Left renal pelvis (tissue), 4 donors: ENCODE measurements at places on chromosomes 4 and X. TPM values are rescaled to one million over a fixed set of nuclear protein-coding genes. Genes with fewer than 3 reads are reported as not detected.

The PRDM8 gene
- polyA plus RNA-seq = 0.59 TPM

DNA sequence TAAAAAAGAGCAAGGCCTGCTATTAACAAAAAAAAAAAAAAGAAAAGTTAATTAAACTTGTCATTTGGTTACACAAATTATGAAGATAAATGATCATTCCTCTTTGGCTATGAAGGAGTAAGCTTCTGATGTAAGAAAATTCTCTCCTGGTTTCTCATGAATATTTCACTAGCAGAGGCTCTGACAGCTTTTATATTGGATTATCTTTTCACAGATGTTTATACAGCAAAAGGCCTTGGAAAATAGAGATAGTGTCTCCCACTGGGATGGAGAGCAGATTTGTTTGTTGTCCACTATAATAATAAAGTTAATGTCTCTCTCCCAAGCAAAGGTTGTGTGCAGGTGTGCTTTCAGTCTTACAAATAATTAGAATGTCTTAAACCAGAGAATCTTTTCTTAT lies 40.7 kb upstream of the PDGFC start:
- DNase-seq = no peak

DNA sequence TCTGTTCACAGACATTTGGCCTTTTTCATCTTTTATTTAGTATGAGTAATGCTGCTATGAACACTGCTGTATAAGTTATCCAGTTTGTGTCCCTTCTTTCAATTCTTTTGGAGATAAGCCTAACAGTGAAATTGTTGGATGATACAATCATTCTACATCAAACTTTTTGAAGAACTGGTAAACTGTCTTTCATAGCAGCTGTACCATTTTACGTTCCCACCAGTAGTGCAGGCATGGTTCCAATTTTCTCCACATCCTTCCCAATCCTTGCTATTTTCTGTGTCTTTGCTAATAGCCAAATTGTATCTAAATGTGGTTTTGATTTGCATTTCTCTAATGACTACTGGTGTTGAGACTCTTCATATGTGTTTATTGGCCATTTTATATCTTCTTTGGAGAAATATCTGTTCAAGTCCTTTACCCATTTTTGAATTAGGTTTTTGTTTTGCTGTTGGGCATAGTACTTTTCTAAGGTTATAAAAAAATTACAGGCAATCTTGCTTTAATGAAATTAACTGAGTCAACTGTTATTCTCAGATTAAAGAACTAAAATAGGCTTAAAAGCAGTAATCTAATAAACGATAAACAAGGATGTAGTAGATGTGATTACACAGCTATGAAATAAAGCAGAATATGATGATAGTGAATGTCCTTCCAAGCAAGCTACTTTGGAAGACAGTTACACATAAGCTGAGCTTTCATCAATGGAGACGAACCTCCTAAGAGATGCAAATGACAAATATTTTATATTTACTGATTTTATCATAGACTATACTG lies 57.2 kb downstream of the FBXW7 start:
- DNase-seq = no peak

The CNKSR2 gene
- 1.7 TPM for polyA plus RNA-seq

DNA sequence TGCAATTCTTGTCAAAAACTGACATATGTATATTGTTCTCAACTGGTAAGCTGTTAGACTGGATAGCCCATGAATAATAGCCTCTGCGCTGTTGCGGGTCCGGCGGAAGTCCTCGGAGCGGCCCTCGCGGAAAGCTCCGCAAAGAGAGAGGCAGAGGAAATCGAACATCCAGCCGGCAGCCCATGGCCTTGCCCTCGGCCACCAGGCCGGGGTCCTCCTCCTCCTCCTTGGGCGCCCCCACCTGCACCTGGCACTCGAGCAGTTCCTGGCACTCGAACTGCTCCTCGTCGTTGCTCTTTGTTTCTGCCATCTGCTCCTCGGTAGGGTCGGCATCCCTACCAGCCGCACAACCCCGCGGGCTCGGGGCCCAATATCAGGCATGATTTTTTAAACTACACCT lies 1176.3 kb downstream of the PCDH18 start:
- DNase-seq = no peak

DNA sequence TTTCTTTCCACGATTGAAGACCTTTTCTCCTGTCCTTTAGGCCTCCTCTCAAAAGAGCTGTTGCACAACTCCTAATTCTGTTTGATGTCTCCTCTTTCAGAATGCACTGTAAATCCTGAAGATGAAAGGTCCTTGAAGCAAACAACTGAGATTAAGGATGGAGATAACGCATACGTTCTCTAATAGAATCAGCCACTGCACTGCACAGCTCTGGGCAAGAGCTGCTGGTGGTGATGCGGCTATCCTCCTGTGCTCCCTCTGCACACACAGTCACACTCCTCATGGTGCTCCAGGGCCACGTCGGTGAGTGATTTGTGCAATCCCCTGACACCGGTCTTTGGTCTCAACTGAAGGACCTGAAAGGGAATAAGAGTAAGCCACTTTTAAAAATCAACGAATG lies 208.7 kb downstream of the PDGFC start:
- DNase-seq = no peak

GRCh38 chrX:151776181-151776731 lies 41.7 kb downstream of the CNGA2 start:
- no peak for DNase-seq

GRCh38 chrX:13650318-13650717 lies 2.6 kb upstream of the TCEANC start:
- DNase-seq = no peak

The PABPC1L2A gene
- not detected for polyA plus RNA-seq

The PCDH7 gene
- 17.2 TPM for polyA plus RNA-seq

DNA sequence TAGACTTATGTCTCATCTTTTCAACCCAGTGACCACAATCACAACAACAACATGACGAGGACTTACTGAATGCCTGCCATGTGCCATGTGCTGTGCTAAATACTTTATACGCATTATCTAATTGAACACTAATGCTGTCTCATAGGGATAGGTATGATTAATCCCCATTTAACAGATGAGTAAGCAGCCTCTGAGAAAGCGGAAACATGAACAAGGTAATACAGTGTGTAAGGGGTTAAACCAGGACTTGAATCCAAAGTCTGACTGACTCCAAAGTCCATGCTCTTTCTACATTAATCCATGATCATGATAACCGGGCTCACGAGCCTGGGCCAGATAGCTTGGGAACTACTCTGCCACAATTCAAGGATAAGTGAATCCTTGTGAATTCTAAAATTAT lies 105.3 kb upstream of the MBNL3 start:
- DNase-seq = no peak

DNA sequence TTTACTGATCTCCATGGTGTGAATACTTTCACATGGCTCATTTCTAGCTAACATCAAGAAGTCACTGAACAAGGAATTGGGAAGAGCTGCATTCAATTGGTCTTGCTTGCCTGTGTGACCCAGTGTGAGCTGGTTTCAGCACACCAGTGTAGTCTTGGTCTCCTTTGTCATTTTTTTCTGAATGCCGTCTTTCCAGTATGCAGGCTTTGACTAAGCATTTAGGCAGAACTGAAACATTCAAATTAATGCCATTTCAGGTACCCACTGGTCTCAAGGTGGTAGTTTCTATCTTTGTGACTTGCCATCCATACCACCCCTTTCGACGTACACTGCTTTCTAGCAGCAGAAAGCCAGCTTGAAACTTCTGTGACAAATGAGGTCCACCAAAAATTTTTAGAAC lies 550.5 kb upstream of the BOD1L1 start:
- DNase-seq = no peak

The KLF8 gene
- 9.4 TPM for polyA plus RNA-seq

The SMIM10 gene
- 8.8 TPM for polyA plus RNA-seq

- no peak for DNase-seq
Observed at GRCh38 chr4:152239216-152239615, 296.7 kb downstream of the FBXW7 start.

DNA sequence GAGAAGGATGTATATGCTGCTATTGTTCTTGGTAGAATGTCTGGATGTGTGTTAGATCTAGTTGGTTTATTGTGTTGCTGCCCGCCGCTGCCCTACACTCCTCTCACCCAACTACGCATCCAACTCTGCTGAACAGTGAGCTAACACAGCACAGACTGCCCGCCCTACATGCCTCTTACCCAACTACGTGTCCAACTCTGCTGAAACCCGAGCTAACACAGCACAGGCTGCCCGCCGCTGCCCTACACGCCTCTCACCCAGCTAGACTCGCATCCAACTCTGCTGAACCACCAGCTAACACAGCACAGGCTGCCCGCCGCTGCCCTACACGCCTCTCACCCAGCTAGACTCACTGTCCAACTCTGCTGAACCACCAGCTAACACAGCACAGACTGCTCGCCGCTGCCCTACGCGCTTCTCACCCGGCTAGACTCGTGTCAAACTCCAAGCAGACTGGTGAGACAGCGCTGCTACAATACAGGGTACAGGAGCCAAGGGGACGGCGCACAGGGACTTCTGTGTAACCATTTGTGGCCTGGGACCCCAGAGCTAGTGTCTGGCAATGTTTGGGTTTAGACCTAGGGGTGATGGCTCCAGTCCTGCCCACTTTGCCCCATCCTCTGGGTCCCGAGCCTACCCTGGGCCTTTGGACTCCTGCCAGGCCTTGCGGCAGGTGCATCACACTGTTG lies 11.6 kb upstream of the CTBP1 start:
- no peak for DNase-seq

The SOWAHB gene
- polyA plus RNA-seq = 5.6 TPM

The WDR17 gene
- 7.3 TPM for polyA plus RNA-seq

DNA sequence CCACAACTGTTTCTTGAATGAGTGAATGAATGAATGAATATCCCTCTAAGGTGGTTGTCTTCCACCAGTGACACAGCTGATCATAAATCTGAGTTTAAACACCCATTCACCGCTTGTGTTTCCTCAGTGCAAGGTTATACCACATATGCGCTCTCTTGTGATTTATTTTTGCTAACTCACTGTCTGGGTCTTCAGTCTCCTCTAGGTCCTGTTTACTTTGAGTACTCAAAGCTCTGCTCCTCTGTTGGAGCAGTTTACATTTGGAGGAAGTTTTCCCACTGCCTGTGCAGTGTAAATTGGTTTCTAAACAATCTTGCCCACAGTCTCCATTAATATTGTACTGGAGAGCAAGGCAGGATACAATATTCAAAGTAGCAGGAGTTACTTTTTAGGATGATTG lies 212.6 kb upstream of the JADE1 start:
- no peak for DNase-seq

The XKRX gene
- polyA plus RNA-seq = 0.08 TPM

GRCh38 chr4:169791527-169792156 lies 33.9 kb upstream of the HPF1 start:
- DNase-seq = peak; percentile 29

GRCh38 chr4:185534866-185535611 lies at the start of gene PDLIM3:
TSS of gene PDLIM3 (minus strand) at chr4:185535507. CDS start at chr4:185535434, 73 bp downstream.
- DNase-seq = no peak

DNA sequence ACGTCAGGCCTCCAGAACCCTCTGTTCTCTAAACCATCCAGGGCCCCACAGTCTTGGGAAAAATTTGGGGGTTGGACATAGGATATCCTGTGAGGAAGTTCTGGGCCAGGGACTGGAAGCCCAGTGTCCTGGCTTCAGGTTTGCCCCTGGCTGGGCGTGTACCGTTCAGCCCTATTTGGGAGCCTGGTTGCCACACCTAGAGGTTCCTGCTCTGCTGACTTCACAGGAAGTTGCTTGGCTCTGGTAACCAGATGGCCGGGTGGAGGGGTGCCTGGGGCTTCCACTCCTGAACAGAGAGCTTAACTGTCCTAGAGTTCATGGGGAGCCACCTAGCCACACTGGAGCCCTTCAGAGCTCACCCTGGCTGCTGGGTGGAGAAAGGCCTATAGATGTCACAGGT lies 1.1 kb downstream of the TAFAZZIN start:
- DNase-seq = no peak

GRCh38 chr4:2306773-2307410 lies 45.0 kb upstream of the MXD4 start:
- no peak for DNase-seq

The RHOXF2 gene
- not detected for polyA plus RNA-seq

GRCh38 chrX:78321809-78322208 lies 5.6 kb downstream of the CYSLTR1 start:
- DNase-seq = no peak

The TECRL gene
- not detected for polyA plus RNA-seq

The NEUROG2 gene
- not detected for polyA plus RNA-seq

DNA sequence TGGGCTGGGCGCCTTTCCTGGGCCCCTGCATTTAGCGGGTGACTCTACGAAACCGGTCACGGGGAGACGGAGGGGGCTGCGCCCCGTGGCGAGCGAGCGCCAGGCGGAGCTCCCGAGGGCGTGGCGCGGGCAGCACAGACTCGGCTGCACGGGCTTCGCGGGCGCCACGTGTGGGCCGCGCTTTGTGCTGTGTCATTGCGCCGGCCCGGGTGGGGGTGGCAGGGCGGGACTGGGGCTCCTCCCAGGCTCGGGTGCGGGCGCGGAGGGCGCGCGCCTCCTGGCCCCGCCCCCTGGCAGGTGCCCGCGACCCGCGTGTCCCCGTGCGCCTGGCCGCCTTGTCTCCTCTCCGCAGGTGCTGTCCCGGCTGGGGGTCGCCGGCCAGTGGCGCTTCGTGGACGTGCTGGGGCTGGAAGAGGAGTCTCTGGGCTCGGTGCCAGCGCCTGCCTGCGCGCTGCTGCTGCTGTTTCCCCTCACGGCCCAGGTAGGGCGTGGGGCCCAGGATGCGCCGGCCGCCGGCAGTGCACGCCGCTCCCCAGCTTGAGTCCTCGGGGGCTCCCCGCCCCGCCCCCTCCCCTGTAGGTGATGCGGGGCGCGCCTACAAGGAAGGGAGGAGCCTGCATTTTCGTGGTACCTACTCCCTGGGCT lies 651 bp downstream of the UCHL1 start:
- DNase-seq = no peak

GRCh38 chrX:118116713-118117550 lies at the start of gene KLHL13:
TSS of gene KLHL13 (minus strand) at chrX:118116810. CDS start at chrX:118028473, 88,337 bp downstream.
- no peak for DNase-seq

The ERAS gene
- polyA plus RNA-seq = 0.18 TPM

The DYNLT3 gene
- polyA plus RNA-seq = 57.3 TPM

DNA sequence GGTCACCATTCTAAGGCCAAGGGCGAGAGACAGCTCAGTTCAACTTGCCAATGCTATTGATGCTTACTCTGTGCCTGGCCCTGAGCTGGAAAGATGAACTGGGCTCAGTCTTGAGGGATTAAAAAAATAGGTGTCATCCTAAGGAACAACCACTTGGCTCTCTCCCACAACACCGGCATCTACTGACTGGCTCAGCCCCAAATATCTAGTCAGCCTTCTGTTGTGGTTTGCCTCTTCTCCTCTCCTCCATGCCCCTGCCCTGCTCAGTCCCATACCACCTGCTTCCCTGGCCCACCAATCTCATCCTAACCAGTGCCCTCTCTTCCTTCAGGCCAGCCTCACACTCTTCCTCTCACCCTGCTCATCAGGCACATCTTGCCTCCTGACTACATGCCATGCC lies 29.6 kb downstream of the KDM5C start:
- no peak for DNase-seq

DNA sequence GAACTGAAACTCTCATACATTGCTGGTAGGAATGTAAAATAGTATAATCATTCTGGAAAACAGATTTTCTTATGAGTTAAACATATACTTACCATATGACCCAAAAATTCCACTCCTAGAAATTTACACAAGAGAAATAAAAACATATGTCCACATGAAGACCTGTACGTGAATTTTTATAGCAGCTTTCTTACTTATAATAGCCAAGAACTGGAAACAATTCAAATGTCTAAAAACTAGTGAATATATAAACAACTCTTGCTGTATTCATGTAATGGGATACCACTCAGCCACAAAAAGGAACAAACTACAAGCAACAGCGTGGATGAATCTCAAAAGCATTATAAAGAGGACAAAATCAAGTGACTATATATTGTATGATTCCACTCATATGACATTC lies 27.5 kb downstream of the TMEM156 start:
- no peak for DNase-seq

- DNase-seq = no peak
Observed at GRCh38 chr4:53919535-53919934, 144.9 kb downstream of the CHIC2 start.

- DNase-seq = no peak
Observed at GRCh38 chr4:21845663-21846062, 102.9 kb downstream of the KCNIP4 start.
